ENCODE measurements at places on chromosomes 6 and 20.
A peak's percentile ranks its signal among the peaks of the same experiment; 100 is the strongest.

GRCh38 chr20:23222531-23223200 is 127.9 kb upstream of the NXT1 start:
- no peak for DNase-seq

GRCh38 chr20:48155268-48155667 is 370.0 kb upstream of the SULF2 start:
- DNase-seq, result no peak

DNA sequence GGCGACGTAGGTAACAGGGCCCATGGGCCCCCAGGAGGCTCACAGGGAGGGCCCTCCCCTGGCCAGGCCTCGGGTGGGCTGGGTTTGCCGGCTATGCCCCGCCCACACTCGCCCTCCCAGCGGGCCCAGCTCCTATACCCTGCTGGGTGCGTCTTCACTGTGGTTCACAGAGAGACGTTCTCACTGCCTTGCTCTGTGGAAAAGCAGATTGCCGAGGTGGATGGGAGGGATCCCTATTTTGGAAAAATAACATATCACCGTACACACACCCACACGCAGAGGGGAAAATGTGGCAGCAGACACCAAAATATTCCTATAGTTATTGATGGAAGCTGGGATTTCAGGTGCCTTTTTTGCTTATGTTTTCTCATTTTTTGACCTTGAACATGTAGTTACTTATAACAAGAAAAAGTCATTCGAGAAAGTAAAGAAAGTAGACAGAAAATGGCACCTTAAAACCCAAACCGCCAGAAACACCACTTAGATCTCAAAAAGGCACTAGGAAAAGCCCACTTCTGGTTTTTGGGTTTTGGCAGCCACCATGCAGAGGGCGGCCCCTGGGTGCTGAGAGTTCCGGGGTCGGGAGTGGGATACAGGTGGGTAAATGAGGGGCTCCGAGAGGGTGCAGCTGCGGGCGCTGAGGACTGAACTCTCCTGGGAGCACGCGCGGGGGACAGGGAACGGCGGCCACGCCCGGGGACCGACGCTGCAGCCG is 49.4 kb downstream of the TMEM242 start:
- peak; percentile 46 for DNase-seq

DNA sequence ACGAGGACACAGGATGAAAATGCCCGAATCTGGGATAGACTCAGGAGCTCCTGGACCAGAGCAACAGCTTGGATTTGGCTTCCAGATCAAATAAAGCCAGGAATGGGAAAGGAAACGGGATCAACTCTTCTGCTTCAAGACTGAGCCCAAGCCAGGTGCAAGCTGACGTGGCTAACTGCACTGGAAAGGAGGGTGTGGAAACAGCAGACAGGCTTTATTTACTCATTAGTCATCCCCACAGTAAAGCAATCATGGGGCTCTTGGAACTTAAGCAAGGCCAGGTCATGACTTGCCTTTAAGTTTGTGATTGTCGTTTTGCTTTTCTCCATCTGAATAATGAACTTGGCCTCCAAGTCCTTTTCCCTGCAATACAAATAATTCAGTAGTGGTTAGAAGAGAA is 45.2 kb downstream of the KIF16B start:
- no peak for DNase-seq

DNA sequence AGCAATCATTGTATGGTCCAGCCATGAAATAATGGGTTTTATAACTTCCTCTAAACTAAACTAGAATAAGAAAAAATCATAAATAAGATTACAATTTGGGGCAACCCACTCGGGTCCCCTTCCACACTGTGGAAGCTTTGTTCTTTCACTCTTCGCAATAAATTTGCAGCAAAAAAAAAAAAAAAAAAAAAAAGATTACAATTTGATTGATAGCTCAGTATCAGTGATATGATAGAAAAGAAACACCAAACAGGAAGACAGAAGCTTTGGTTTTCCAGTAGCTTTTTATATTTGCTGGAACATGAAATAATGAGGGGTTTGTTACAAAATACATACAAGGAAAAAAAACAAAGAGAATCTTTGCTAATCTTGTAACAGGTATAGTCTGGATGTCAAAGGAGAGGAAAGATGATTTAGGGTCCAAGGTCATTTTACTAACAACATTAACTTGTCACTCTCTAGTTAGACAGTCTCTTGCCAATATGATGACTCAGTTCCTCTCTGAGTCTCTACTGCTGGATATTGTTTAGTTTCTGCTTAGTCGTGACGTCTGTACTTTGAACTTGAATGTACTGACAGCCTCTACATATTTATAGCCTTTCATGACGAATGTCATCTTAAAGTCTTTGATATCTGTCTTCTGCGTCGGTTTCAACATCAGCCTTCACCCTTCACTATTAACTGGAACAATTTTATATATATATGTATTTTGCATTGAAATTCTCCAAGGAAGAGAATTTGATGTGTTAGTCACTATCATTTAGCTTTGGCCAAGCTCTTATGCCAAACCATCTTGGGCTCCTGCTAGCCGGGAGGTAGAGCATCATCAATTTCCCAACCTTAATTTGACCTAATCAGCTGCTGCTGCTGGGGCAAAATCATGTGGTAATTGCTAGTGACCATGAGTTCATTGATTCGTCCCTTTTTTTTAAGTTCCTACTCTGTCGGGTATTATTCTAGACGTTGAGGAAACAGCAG is 213.1 kb upstream of the STXBP5 start:
- DNase-seq, result no peak

DNA sequence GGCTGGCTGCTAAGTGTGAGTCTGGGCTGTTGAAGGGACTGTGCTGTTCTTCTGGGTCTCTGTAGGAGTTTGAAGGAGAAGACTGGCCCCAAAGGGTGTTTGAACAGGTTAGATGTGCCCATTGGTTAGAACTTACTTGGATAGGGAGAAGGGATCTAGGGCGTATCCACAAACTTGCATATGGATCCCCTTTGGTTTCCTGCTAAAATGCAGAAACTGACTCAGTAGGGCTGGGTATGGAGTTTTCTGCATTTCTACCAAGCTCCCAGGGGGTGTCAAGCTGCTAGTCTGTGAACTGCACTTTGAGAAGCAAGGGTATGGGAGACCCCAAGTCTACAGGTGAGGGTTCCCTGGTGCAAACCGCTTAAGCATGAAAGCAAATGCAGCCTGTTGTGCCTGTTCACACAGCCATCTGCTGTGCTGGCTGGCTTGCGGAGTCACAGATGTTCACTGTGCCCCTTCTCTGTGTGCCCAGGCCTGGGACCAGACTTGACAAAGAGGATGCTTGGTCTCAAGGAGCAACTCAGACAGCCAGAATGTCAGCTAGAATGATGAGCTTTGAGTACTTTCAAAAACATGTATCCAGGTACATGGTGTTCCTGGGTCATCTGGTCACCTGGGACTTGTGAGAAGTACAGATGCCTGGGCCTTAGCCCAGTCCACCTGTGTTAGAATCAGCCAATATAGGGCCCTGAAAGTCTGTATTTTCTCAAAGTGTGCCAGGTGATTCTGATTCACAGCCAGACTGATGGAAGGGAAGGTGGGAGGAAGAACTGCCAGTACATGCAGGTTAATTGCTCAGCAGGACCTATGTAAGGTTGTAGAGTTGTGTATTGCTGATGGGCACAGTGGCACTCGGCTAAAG is 7.4 kb downstream of the PPP1R16B start:
- no peak for DNase-seq
